NCI-H446 treated with DMSO at 0.1 percent for 48 hours (cell line): ENCODE measurements at places on chromosomes 2 and 18.

- DNase-seq: peak; percentile 40
Observed at GRCh38 chr2:85826990-85827878, 61.6 kb downstream of the ST3GAL5 start.

DNA sequence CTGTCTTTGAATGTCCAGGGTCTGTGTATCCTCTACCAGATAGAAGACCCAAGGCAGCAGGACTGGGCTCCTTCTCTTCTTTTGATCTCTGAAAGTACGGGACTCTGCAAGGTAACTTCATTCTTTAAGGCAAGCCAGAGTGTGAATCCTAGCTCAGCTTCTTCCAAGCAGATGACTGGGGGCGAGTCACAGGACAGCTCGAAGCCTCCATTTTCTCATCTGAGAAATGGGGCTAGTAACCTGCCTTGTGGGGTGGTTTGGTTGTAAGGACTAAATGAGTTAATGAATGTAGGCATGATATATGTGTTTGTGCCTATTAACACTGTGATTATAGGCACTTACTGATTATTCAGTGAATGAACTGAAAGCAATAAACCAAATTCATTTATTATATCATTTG is 46.7 kb downstream of the DGKD start:
- DNase-seq: no peak

- no peak for DNase-seq
Observed at GRCh38 chr2:72788756-72789155, 37.1 kb downstream of the EXOC6B start.

DNA sequence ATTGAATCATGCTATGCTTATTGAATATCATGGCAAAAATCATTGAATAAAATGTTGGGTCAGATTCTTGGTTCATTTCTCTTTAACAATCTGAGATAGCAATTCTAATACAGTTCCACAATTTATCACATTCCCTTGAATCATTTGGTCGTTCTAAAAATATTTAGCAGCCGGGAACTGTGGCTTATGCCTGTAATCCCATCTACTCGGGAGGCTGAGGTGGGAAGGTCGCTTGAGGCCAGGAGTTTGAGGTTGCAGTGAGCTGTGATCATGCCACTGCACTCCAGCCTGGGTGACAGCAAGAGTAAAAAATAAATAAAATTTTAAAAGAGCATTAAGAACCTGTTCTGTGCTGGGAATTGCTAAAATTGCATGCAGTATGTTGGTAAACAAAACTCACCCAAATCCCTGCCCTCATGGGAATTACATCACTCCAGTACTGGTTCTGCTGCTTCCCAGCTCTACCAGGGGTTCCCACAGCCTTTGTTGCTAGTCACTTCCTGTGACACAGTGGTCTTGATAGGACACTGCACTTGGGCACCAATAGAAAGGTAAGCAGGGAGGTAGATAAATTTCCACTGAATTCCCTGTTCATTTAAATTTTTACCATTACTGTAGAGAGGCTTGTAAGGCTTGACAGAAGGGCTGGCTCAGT is 200.4 kb downstream of the CTNNA2 start:
- DNase-seq: no peak

GRCh38 chr2:121372082-121372481 is 87.1 kb upstream of the TFCP2L1 start:
- no peak for DNase-seq

DNA sequence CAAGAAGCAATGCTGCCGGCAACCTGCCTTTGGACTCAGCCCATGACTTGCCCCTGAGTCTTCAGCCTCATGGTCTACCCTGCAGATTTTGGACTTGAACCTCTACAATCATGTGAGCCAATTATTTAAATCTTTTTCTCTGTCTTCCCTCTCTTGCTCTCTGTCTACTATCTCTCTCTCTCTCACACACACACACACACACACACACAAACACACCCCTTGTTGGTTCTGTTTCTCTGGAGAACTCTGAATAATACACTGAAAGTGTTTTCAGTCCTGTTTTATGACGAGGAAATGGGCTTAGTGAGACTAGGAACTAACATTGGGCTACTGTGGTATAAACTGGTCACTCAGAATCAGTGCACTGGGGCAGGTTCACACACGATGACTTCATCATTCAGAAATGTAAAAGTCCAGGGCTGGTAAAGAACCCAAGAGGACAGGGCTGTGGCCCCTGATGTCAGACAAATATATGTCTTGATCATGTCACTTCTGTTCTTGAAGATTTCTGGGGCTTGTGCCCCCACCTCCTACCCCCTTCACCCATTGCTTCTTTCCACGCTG is 266.1 kb upstream of the SIX2 start:
- DNase-seq: no peak

GRCh38 chr2:173235947-173236803 is 118.5 kb upstream of the CDCA7 start:
- DNase-seq: no peak

- DNase-seq: no peak
Observed at GRCh38 chr2:60366135-60366712, 187.2 kb downstream of the BCL11A start.

DNA sequence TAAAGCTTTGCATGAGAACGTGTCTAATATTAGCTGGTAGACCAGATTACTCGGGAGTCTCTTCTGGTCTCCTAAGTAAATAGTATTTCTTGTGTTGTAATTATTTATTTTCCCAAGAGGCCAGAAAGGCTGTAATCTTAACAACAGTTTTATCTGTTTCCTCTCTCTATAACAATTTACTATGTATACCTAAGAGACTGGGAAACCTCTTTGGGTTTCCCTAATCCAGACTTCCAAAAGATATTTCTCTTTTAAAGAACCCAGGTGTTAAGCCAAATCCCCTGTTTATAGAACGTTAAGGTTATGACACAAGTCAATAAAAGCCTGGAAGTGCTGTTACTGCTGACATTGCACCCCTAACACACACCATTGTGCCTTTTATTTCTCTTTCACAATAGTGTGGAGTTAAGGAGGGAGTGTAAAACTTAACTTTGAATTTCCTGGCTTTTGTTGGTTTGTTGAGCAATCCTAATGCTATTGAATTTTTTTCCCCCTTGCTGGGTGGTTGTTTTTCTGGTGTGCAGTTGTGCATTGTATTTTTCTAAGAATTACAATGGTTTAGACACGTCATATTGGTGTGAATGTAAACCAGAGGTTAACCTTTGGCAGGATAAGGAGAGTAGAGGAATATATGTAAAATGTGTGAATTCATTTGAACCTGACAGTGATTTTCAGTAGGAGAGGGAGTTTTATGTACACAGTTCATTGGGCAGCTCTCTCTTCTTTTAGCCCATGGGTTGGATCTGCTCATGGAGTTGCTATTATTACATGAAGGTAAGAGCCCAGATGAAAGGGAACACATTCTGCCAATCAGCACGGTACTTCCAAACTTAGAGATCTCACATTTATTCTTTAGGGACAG is 192.8 kb downstream of the MTX2 start:
- no peak for DNase-seq

DNA sequence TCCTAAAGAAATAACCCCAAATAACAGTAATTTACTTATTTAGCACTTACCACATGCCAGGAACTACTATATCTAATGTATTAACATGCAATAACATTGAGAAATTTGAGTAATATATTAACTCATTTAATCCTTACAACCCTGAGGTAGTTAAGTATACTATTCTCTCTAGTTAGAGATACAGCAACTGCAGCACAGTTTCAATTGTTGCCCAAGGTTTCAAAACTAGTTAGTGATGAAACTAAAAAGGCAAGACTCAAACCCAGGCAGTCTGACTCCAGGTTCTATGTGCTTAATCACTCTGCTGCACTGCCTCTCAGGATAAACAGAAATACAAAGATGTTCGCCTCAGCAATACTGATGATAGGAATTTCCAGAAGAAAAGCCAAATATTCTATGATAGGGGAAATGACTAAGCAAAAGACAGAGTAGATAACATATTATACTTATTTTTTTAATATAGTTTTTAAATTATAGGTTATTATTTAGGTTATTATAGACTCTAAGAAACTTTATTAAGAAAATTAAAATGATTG is 88.0 kb downstream of the SS18 start:
- no peak for DNase-seq

GRCh38 chr18:56804395-56804794 is 153.2 kb downstream of the WDR7 start:
- no peak for DNase-seq

- DNase-seq: no peak
Observed at GRCh38 chr2:239596253-239596652, 195.4 kb upstream of the HDAC4 start.

GRCh38 chr18:58562146-58562998 is 66.5 kb downstream of the ALPK2 start:
- DNase-seq: no peak

GRCh38 chr2:37985333-37985732 is 60.2 kb downstream of the RMDN2 start:
- DNase-seq: no peak

GRCh38 chr2:169139993-169140767 is 70.8 kb downstream of the DHRS9 start:
- no peak for DNase-seq
